ENCODE measurements at places on chromosomes 1 and 21.

DNA sequence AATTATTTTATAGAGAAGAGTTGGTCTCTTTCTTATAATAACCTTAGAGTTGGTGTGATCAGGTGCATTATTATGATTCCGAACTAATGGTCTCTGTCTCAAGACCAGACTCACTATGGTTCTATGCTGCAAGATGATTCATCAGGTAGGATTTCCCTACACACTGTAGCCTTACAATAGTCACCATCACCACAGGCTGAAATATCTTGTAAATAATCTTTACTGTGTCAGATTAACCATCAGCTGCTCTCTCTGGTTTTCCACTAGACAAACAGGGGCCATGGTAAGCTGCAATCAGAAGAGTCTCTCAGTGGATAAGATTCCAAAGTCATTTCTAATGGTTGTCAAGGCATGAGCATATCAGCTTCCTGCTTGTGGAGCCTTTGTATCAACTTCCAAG, 4.4 kb upstream of the GBP4 start:
- DNase-seq = no peak

DNA sequence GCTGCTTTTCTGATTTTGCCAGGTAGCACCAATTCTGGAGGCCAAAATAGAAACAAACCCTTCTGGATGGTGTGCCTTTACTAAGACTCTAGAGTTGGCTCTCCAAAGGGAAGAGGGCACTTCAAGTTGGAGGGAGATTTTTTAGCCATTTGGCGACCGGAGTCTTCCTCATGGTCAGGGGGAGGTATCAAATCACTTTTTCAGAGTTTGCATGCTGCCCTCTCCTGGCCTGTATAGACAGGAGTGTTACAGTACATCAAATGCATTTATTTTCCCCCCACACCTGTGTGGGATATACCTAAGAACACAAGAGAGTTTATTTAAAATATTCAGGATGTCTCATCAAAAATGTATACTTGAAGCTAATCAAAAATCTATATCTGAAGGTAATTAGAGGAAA, 3.2 kb downstream of the GREM2 start:
- no peak for DNase-seq

- no peak for DNase-seq
These were observed 11.6 kb upstream of the RGSL1 start for GRCh38 chr1:182438326-182438725.

DNA sequence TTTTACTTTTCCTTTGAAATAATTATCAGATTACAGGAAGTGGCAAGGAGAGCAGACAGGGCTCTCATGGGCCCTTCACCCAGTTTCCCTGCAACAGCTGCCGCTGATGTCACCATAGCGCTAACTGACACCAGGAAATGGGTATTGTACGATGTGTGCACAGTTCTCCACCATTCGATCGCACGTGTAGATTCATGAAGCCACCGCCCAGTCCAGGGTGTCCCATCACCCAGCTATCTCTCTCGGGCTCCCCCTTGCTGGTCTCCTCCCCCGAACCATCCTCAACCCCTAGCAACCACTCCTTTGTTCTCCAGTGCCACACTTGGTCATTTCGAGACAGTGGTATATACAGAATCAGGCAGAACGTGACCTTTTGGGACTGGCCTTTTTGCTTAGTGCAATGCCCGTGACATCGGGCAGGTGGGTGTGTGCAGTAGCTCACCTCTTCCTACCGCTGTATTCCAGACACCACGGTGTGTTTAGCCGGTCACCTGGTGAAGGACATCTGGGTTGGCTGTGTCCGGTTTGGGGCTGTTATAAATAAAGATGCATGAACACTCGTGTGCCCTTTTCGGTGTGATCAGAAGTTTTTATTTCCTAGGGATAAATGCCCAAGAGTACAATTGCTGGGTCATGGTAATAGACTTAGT, 118.4 kb downstream of the CRYAA start:
- DNase-seq = no peak

DNA sequence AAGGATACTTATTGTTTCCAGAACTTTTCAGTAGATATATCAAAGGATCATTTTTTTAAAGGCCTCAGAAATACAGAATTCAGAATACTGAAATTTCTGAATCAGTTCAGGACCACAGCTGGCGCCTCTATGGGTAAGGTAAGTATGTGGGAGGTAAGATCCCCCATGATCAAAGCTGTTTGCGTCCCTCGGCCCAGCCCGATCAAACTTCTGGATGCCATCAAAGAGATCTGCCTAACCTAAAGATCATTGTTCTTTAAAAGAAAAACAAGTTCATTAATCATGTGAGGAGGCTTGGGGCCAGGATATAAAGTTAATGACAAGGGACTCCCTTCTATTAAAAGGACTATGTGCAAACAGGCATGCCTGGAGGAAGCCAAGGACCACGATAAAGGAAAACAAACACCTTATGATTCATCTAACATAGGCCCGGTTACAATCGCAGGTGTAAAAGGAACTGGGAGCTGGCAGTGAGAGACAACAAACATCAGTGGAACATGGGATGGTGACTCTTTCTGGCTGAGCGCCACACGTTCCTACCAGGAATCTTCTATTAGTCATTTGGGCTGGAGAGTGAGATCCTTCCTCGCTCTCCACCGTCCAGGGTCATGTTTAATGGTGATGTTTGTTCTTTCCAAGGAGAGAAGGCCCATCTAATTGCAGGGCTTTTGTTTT, 2.8 kb upstream of the BACE2 start:
- DNase-seq = no peak

- no peak for DNase-seq
These were observed 85.7 kb downstream of the KCNN3 start for GRCh38 chr1:154784416-154784815.

GRCh38 chr1:198491028-198491427, 49.5 kb downstream of the ATP6V1G3 start:
- DNase-seq = no peak

DNA sequence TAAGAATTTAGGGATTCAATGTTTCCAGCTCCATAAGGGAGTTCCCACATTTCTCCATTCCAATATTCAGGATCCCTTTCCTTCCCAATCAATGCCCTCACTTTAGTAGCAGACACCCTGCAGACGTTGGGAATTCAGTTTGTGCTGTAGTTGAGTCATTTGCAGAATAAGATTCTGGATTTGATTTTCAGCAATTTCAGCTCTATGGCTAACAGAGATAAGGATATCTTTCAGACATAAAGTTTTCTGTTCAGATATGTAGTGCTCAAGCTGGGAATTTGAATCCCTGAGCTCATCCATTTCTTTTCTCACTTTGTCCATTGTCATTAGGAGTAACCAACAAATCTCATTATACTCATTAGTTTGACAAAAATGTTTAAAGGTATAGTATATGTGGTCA, 13.1 kb downstream of the MPZL1 start:
- no peak for DNase-seq

DNA sequence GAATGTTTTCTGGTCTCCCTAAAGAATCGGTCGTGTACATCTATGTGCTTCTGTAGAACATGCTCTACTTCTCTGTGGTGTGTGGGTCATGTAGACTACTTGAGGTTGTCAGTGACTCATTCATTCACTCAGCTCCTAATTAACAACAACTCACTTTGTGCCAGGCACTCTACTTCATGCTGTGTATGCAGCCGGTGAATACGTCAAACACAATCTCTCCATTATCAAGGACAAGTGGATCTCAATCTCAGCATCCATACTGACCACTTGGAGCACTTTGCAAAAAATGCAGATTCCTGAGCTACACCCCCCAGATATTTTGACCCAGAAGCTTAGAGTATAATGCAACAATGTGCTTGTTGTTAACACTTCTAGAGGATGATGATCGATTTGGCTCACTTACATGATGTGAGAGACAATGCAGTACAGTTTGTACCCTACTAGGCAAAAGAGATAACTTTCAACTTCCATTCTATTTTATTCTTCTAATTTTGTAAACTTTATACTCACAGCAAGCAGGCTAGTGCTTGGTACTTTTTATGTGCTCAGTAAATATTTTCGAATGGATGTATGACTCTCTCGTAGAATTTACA, 508.6 kb upstream of the ADAMTS5 start:
- no peak for DNase-seq

GRCh38 chr21:22374218-22374969, 1376.2 kb downstream of the NCAM2 start:
- DNase-seq = no peak

DNA sequence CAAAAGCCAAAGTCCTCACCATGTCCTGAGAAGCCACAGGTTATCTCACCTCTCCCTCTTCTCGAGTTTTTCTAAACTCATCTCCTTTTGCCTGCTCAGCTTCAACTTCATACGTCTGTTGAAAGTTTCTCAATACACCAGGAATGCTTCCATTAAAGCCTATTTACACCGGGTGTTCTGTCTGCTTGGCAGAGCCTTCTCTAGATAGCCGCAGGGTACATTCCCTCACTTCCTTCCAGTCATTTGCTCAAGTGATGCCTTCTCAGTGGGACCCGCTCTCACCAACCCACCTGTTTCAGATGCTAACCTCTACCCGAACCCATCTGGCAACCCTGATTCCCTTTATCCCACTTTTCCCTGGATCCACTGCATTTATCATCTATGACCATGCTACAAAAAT, 257.0 kb upstream of the ADGRL2 start:
- no peak for DNase-seq

- DNase-seq = peak; percentile 33
These were observed 14.2 kb downstream of the UTP11 start for GRCh38 chr1:38026592-38027200.

- DNase-seq = peak; percentile 52
These were observed 29.4 kb downstream of the SPATA17 start for GRCh38 chr1:217660353-217661062.

DNA sequence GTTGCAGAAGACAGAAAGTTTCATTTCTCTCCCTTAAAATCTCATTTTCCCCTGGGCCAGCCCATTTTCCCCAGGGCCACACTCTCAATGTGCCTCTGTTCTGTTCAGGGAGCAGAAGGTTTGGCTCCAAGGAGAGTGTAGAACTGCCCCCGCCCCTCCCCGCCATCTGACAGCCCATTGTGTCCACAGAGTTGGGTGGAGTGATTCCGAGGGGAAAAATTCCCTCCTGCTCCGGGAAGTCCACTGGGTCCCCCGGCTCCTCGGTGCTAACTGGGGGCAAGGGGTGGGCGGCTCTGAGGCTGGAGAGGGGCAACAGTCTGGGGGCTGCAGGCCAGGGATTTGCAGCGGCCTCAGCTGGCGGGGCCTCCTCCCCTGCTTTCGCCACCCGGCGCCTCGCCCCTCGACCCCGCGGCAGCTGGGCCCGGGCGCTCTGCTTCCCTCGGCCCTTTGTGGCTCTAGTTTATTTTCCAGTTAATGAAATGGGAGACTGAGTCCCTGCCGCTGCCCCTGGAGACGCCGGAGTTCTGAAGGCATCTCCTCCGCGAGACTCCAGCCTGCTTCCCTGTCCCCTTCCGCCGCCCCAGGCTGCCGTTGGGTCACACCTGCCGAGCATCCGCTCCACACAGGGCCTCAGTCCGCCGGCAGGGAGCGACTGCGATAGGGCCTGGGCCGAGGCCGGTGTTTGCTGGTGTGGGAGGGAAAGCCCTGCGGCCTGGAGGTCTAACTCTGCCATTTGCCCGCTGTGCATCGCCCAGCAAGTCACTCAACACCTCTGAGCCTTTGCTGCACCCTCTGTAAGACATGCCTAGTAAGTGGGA, 14.7 kb upstream of the KIRREL1 start:
- DNase-seq = no peak

GRCh38 chr1:205532996-205533735, 28.7 kb downstream of the CDK18 start:
- DNase-seq = no peak

- no peak for DNase-seq
These were observed 171.2 kb downstream of the LTN1 start for GRCh38 chr21:28821276-28822122.

- DNase-seq = peak; percentile 33
These were observed 10.6 kb downstream of the SOD1 start for GRCh38 chr21:31670070-31670469.

DNA sequence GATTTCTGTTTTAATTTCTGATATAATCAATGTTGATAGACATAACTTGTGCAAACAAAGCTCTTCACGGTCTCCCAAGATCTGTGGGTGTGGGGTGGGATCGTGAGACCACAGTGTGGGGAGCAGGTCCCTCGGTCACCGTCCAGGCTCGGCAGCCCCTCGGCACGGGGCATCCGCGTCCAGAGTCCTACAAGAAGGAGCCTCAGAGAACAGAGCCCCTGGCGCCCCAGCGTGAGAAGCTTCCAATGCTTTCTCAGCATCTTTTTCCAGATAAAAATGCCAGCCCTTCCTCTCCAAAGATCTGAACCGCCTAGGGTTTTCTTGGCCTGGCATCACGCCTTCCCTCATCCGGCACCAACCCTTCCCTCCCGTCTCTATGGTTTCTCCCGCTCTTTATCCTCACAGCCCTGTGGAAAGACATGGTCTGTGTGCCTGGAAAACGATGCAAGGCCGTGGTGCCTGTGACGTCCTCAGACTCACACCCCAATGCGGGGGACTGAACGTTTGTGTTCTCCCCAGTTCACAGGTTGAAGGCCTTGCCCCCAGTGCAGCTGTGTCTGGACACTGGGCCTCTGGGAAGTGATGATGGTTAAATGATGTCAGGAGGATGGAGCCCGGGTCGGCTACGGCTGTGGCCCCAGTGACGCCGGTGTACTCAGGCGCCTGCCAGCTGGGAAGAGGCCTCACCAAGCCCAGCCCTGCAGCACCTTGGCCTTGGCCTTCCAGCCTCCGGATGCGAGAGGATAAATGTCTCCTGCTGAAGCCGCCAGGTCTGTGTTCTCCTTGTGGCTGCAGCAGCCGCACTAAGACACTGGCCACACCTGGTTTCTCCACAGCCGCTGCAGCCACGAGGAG, 45.9 kb upstream of the COL6A2 start:
- DNase-seq = peak; percentile 52

GRCh38 chr21:36250423-36251075, 69.4 kb upstream of the MORC3 start:
- DNase-seq = no peak

- DNase-seq = peak; percentile 57
These were observed 131.2 kb downstream of the TGFB2 start for GRCh38 chr1:218476385-218476784.

- no peak for DNase-seq
These were observed 217.0 kb upstream of the FAM78B start for GRCh38 chr1:166383635-166384346.

GRCh38 chr21:44370027-44370735, 16.8 kb downstream of the TRPM2 start:
- DNase-seq = no peak

DNA sequence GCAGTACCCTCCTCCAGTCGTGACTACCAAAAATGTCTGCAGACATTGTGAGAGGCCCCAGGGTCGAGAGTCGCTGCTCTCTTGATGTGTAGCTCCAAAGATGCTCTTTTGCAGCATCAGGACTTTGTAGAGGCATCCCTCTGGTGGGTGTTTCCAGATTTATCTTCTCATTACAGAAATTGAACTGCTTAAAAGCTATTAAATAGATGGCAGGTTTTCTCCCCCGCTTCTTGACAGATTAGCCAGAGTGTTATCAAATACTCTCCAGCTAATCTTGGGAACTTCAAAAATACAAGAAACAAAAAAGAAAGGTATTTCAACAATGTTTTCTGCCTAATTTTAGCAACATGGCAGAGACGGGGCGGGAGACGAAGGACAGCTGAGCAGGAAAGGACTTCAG, 265.2 kb downstream of the KIF26B start:
- no peak for DNase-seq

DNA sequence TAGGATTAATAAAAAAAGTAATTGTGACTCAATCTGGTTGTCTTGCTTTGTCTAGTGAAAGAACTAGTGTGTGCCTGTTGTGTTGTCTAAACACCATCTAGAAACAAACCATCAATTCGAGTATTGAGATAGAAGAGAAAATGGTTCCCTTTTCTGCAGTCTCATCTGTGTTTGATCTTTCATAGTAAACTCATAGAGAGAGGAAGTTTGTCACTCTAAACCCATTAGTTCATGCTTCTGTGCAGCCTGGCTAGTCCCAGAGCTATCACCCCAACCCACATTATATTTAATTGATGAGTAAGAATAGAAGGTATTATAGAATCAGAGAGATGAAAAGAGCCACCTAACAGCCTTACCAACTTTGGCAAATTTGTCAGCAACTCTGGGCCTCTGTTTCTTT, 99.5 kb downstream of the TGFB2 start:
- DNase-seq = no peak
